Right lobe of liver (tissue), 6 donors: ENCODE measurements at places on chromosomes 5 and 9. TPM values are rescaled to one million over a fixed set of nuclear protein-coding genes. Genes with fewer than 3 reads are reported as not detected.

The FOXI1 gene
- total RNA-seq, result not detected

DNA sequence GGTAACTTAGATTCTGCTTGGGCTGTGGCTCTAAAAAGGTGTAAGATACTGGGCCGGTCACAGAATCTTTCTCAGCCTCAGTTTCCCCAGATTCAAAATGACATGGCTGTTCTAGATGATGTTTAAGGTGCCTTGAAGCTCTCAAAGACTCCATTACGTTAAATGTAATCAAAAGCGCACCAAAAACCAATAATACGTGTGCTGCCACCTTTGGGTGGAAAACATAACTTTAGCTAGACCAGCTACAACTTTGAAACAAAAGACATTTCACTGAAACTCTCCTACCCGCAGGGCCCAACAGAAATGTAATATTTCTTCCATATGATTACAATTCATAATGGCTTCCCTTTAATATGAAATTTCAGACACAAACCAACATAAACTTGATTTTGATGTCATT, 35.0 kb upstream of the PCSK5 start:
- H3K27me3 ChIP-seq, result no peaks in the 10 kb centered on the region
- H3K36me3 ChIP-seq, result no peaks in the 10 kb centered on the region
- H3K4me3 ChIP-seq, result no peak overlapping the region
- no peak overlapping the region for H3K27ac ChIP-seq

DNA sequence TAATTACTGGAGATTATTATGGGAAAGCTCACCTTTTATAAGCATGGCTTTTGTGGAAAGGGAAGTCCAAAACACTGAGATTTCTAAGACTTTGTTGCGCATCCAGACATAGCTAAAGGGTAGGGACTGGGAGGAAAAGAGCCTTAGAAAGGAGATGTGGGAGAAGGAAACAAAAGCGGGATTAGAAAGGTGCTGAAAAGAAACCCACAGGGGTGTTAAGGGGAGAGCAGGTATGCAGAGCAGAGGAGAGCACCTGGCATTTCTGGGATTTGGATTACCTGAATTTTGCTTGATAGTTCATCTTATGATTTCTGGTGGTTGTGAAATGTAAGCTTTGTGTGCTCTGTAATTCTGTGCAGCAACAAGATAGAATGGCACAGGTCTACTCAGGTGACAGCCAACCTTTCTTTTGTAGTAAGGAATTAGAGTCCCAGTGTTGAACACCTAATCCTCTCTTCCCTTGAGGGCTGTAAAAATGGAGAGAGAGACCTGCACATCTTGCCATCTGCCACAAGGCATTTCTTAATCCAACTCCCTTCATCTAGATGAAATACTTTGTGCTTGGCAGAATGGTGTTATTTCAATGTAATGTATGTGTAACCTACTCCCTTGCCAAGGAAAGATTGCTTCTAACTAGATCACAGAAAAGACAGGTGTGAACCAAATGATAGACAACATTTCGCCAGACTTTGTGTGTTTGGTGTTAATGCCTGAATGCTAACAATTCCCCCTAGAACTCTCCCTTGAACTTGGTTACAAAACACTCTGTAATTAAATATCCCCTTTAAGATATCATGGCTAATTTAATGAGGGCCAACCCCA, 47.4 kb downstream of the ATPSCKMT start:
- no peaks in the 10 kb centered on the region for H3K4me1 ChIP-seq
- H3K36me3 ChIP-seq, result no peaks in the 10 kb centered on the region
- no peak for DNase-seq
- H3K27me3 ChIP-seq, result no peaks in the 10 kb centered on the region

DNA sequence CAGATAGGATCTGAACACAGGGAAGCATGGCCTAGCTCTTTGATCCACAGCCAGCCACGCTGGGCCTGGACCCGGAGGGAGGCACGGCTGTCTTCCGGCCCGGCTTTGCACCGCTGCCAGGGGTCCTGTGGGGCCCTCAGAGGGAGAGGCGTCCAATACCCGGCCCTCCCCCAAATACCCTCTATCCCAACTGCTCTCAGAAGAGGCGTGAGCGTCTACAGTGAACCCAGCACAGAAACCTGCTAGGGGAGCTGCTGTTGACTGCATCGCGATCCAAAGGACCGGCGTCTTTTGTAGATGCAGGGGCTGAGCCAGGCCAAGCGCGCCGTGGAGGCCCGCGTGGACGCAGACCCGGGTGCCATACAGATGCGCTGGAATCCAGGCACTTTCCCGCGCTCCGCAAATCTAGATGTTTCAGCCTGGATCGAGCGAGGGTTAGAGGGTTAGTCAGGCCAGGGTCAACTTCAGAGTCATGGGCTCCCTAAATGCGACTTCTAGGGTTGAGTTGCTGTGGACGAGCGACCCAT, 1.1 kb upstream of the TCF7 start:
- no peaks in the 10 kb centered on the region for H3K27me3 ChIP-seq
- H3K4me1 ChIP-seq, result no peaks in the 10 kb centered on the region
- DNase-seq, result no peak
- no peaks in the 10 kb centered on the region for H3K36me3 ChIP-seq
- H3K27ac ChIP-seq, result no peak overlapping the region

The SPRY4 gene
- 8.2 TPM for total RNA-seq

DNA sequence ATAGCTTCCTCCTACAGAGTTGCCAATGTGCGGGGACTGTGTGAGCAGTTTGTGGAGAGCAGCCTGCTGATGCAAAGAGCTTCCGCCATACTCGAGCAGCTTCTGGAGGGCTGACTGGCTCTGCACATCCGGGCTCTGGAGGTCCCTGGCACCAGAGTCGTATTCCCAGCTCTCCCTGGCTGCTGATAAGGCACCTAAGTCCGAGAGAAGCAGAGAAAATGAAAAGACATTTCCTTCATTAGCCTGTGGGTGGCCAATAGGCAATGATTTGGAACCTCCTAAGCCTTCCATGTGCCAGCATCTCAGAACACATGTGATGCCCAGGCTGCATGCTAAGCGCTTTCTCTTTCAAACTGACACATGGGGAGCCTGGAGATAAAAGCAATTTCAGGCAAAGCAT, 94.3 kb downstream of the TSSK1B start:
- H3K4me1 ChIP-seq, result no peaks in the 10 kb centered on the region
- H3K27ac ChIP-seq, result no peak overlapping the region
- H3K4me3 ChIP-seq, result no peak overlapping the region
- H3K27me3 ChIP-seq, result no peaks in the 10 kb centered on the region

- no peak overlapping the region for H3K27ac ChIP-seq
- DNase-seq, result no peak
- no peaks in the 10 kb centered on the region for H3K36me3 ChIP-seq
- no peak overlapping the region for H3K4me3 ChIP-seq
- H3K27me3 ChIP-seq, result no peaks in the 10 kb centered on the region
- H3K4me1 ChIP-seq, result no peaks in the 10 kb centered on the region
Measured at GRCh38 chr5:89697581-89697980, 712.0 kb downstream of the CETN3 start.

The PDGFRB gene
- 17.3 TPM for total RNA-seq

- no peaks in the 10 kb centered on the region for H3K4me1 ChIP-seq
- no peak overlapping the region for H3K27ac ChIP-seq
- H3K36me3 ChIP-seq, result no peaks in the 10 kb centered on the region
Measured at GRCh38 chr9:134868751-134869553, 11.7 kb upstream of the FCN2 start.

The SPATA31A3 gene
- not detected for total RNA-seq

The DPYSL3 gene
- total RNA-seq, result 1.4 TPM

- DNase-seq, result no peak
- no peaks in the 10 kb centered on the region for H3K36me3 ChIP-seq
- H3K27me3 ChIP-seq, result no peaks in the 10 kb centered on the region
- no peaks in the 10 kb centered on the region for H3K4me1 ChIP-seq
- H3K4me3 ChIP-seq, result no peak overlapping the region
Measured at GRCh38 chr9:114038724-114039313, 39.3 kb downstream of the AMBP start.

- DNase-seq, result no peak
- H3K4me1 ChIP-seq, result peaks cover 18% of the 10 kb centered on the region
- no peaks in the 10 kb centered on the region for H3K36me3 ChIP-seq
- no peak overlapping the region for H3K27ac ChIP-seq
Measured at GRCh38 chr5:14726066-14726838, 61.7 kb downstream of the OTULIN start.

DNA sequence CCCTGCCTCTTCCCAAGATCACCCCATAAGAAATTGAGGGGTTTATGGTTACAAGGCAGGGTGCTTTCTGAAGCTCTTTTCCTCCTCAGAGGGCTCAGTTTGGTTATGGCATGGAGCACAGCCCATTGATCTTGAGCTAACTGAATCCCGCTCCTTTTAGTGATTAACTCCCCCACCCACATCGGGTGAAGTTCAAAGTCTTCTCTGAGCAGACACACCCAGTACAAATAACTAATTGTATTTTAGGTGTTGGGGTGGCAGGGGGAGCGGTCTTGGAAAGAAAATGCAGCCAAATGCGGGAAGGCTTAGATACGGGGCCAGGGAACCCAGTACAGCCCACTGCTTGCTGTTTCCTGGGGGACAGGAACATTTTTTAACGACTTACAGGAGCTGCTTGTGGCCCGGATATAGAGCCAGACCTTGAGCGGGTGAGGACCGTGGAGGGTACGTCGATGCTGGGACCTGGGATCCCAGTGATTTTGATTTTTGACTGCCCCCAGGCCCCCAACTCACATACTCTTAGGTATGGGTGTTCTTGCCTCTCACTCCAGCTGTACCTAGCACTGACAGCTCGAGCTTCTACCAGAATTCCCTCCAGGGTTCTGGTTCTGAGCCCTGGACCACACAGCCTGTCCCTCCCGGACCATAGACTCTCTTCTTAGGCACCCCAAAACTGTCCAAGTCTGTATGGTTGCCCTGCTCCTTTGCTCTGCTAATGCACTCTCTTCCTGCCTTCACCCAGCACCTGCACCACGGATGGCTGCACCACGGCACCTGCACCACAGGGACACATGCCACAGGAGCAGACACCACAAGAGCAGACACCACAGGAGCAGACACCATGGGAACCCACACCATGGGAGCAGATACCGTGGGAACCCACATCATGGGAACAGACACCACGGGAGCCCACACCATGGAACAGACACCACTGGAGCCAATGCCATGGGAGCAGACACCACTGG, 18.3 kb upstream of the RXRA start:
- H3K27ac ChIP-seq, result no peak overlapping the region
- no peaks in the 10 kb centered on the region for H3K36me3 ChIP-seq
- peaks cover 8% of the 10 kb centered on the region for H3K4me1 ChIP-seq
- DNase-seq, result peak; percentile 29
- H3K4me3 ChIP-seq, result no peak overlapping the region

The TAF1L gene
- total RNA-seq, result not detected

The ANKRD31 gene
- 0.12 TPM for total RNA-seq

GRCh38 chr9:36450110-36450732, 50.2 kb upstream of the RNF38 start:
- H3K4me1 ChIP-seq, result no peaks in the 10 kb centered on the region
- H3K36me3 ChIP-seq, result no peaks in the 10 kb centered on the region
- no peak overlapping the region for H3K27ac ChIP-seq
- no peak for DNase-seq
- H3K4me3 ChIP-seq, result no peak overlapping the region
